ENCODE measurements at places on chromosomes 3 and 15. TPM values are rescaled to one million over a fixed set of nuclear protein-coding genes. Genes with fewer than 3 reads are reported as not detected.

CPNE9 gene
- 0.39 TPM for total RNA-seq

SLC24A5 gene
- total RNA-seq: 3.6 TPM

BNC1 gene
- total RNA-seq: 9.2 TPM

GRCh38 chr3:172124271-172124670, 84.9 kb downstream of the FNDC3B start:
- DNase-seq: no peak

DNA sequence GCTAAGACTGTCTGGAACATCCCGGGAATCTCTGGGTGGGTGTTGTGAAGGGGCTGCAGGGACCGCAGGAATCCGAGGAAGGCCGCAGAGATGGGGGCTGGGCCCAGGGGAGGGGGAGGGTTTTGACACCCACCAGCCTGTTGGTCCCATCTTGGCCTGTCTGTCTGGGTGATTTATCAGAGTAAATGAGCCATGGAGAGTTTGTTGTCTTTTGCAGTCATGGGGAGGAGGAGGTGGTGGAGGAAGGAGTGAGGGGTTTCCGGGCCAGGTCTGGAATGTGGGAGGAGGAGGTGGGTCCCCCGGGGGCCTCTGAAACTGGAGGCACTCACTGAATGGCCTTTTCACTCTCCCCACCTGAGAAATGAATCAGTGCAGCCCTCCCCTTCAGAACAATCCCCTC, 11.5 kb downstream of the SEMA3F start:
- no peak for DNase-seq

XCR1 gene
- total RNA-seq: 0.39 TPM

SCAANT1 gene
- total RNA-seq: not detected

DNA sequence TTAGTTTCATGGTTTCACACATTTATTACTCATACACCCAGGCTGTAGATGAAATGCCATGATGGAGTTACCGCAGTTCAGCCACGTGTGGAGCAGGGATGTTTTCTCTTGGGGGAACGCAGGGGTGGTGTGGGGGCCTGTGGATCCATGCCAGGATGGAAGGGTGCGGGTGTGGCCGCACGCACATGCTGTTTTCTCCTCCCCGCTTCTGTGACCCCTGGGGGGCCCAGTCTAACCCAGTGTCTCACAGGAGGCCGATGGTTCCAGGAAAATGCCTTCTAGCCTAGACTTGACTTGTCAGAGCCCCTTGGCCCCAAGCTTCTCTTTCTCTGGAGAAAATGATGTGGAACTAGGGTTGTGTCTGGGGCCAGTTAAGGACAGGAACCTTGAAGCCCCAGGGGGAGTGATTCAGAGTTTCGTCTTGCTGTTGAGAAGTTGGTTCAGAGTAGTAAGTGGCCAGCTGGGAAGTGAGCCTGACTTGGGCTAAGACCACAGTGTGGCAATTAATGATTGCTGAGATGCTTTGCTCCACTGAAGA, 240.4 kb upstream of the BHLHE40 start:
- no peak for DNase-seq
